ENCODE measurements at places on chromosomes 3 and 15. TPM values are rescaled to one million over a fixed set of nuclear protein-coding genes. Genes with fewer than 3 reads are reported as not detected.
A peak's percentile ranks its signal among the peaks of the same experiment; 100 is the strongest.

Gene LIPH
- total RNA-seq = not detected

Gene TF
- total RNA-seq = 7.4 TPM

Gene XYLB
- 6.2 TPM for total RNA-seq

DNA sequence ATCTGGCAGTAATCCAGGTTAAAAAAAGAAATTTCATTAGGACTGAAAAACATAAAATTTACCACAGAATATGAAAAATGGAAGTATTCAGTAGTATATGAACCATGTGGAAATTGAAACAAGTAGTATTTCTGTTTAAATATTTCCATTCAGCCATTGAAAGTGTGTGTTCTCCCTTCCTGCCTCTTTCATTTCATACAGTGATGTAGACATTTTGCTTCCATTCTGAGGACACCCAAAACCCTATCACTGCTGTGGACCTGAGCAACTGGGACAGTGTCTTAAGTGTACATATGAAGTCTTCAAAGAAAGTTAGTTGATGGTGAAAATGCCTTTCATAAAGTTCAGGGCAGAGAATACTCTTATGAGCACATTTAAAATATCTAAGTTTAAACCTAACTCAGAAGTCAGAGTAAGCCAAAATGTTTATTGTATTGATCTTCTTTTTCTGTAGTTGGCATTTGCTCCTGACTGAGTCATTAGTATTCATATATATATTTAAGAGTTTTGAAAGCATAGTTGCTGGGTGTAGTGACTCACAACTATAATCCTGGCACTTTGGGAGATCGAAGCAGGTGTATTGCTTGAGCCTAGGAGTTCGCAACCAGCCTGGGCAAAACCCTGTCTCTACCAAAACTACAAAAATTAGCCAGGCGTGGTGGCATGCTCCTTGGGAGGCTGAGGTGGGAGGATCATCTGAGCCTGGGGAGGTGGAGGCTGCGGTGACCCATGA, 198.8 kb downstream of the KLHL25 start:
- no peak for DNase-seq

DNA sequence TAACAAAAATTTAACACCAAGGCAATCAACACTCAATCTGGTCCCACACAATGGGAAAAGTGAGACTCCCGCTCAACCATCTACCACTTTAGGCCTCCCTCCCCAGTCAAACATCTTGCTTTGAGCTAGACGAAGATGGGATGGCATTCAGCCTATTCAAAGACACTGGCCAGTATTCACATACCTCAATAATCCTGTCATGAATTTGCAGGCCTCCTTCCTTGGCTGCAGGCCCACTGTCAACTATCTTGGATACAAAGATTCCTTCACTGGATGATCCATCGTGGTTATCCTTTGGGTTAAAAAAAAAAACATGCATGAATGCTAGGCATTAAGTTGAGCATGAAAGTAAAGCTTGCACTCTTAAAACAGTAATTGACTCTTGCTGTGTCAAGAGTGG, 22.6 kb downstream of the PDZRN3 start:
- no peak for DNase-seq

DNA sequence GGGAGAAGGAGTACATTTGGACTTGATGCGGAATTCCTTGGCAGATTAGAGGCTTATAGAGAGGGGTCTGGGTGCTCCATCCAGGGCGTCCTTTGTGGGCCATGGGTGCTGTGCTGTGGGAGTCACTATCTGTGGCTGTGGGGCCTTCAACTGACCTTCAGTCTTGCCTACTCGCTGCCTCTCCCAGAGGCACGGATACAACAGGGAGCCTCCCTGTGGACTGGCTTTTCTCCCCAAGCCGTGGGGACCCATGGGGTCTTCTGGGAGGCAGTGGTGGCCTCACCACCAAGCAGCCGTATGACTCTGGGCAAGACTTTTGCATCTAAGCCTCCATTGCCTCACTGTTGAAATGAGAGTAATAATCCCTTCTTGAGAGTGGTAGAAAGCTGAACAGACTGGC, 83.9 kb downstream of the PDCD6IP start:
- DNase-seq = no peak

DNA sequence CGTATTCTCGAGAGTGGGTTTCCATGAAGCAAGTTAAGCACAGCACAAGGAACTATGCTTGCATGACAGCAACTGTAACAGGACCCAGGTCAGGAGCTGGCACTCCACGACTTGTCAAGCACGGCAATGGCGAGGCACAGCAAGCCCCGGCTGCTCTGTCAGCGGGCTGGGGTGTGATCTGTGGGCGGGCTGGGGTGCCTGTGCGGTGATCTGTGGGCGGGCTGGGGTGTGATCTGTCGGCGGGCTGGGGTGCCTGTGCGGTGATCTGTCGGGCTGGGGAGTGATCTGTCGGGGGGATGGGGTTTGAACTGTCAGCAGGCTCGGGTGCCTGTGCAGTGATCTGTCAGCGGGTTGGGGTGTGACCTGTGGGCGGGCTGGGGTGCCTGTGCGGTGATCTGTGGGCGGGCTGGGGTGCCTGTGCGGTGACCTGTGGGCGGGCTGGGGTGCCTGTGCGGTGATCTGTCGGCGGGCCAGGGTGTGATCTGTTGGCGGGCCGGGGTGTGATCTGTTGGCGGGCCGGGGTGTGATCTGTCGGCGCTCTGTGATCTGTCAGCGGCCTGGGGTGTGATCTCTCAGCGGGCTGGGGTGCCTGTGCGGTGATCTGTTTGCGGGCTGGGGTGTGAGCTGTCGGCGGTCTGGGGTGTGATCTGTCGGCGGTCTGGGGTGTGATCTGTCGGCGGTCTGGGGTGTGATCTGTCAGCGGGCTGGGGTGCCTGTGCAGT, 205.7 kb downstream of the XXYLT1 start:
- DNase-seq = peak; percentile 35

DNA sequence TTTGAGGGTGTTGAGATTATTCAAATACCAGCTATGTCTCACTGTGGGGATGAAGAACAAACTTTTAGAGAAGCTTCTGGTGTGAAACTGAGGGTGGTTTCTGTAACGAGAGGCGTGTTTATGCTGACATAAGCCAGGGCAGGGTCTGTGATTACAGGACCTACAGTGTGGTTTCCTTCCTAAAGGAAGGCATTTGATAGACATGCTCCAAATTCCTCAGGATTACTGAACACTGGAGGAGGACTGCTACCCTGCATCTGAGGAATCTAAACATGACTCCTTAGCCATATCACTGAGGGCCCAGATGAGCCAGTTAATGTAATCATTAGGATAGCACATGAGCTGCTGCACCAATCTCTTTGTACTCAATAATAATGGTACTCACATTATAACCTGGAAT, 328.4 kb upstream of the UMPS start:
- DNase-seq = no peak

GRCh38 chr3:73213896-73214295, 152.4 kb downstream of the EBLN2 start:
- no peak for DNase-seq

DNA sequence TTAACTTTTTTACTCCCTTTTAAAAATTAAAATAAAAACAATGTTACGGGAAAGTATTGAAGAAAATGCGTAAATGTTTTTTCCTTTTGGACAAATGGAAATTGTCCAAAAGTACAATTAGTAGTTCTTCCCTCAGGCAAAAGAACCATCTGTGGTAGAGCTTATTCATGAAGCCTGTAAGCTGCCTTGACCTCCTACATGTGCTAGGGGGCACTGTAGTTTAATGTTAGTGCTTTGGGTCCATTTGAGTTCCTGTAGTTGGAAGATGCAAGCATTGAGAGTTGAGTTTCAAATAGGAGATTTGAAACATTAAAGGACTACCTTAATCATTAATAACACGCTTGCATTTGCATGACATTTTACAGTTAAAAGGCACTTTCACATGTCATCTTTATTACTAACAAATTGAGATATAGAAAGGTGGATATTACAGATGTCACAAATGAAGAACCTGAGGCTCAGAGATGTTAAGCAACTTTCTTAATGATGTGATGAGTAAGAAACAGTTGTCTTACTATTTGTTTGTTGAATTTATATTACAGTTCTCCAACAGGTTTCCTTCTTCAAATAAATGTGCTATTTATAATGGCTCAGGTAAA, 1.8 kb upstream of the ZNF385D start:
- no peak for DNase-seq

- no peak for DNase-seq
These were observed 153.3 kb downstream of the P3H2 start for GRCh38 chr3:189967254-189967865.

DNA sequence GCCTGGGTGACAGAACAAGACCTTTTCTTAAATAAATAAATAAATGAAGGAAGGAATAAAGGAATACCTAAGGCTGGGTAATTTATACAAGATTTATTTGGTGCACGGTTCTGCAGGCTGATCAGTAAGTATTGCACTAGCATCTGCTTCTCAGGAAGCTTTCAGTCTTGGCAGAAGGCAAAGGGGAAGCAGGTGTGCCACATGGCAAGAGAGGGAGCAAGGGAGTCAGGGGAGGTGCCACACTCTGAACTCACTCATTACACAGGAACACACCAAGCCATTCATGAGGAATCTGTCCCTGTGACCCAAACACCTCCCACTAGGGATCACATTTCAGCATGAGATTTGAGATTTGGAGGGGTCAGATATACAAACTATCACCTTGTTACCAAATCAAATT, 56.4 kb downstream of the PRKCI start:
- DNase-seq = no peak

DNA sequence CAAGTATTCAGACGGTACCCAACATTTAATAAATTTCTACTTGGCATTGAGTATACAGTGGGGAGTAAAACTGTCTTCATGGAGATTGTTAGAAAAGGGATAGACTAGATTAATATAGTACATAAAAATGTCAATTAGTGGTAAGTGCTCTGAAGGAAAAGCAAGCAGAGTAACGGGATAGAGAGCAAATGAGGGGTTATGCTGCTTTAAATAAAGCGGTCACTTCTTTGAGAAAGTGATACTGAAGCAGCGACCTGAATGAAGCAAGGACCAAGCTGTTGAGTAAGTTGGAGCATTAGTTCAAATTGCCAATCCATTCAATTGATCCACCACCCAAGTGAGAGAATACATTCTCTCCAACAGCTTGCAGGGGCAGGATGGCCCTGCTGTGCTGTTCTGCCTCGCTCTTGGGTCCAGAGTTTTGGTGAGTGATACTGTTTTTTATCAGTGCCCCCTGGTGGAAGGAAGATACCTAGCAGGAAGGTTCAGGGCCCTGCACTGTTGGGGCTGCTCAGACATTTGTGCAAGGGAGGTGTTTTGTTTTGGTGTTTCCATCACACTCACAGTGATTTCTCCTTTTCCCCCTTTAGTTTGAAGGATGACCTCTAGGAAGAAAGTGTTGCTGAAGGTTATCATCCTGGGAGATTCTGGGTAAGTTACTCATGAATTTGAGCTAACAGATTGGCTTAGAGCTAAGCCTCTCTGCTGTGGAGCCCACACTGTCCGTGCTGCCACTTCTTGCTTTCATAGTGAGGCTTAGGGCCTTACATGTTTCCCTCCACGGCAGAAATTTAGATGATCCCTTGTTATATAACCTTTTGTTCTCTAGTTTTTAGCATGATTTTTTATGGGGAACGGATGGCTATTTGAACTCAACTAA, 69.0 kb downstream of the RAB7A start:
- DNase-seq = no peak

All from aorta (tissue), 5 donors.